Cardiac septum (tissue), 1 donor: ENCODE measurements at places on chromosomes 6 and 20.

GRCh38 chr20:25308671-25309394 is 60.9 kb downstream of the PYGB start:
- DNase-seq: no peak

DNA sequence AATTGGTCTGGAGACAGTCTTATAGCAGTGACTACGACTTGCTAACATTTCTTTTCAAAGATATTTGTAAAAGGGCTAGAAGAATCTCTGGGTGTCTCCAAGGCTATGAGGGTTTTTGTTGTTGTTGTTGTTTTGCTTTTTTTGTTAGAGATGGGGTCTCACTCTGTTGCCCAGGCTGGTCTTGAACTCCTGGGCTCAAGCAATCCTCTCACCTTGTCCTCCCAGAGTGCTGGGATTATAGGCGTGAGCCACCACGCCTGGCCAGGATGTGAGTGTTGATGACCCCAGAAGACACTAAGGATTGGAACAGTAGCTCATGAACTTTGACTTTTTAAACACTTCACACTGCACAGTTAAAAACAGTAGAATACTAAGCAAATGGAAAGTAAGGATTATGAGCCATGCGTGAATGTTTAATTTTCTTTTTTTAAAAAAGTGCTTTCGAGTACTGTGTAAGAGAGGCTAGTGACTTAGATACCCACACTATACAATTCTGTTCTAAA is 76.4 kb downstream of the GCNT2 start:
- no peak for DNase-seq

DNA sequence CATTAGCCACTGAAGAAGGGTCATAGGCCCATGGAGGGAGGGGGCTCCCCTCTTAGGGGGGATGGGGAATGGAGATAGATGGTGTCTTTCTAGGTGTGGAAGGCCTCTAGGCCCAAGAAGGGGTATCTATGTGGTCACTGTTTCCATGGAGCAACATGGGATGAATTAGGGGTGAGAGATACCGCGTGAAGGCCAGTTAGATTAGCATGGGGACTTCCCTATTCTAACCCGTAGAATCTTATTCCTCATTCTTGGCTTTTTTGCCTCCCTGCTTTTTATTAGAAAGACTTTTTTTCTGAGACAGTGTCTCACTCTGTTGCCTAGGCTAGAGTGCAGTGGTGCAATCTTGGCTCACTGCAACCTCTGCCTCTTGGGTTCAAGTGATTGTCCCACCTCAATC is 3.2 kb downstream of the RAB44 start:
- no peak for DNase-seq

- no peak for DNase-seq
Measured at GRCh38 chr20:43188234-43188653, 1.5 kb downstream of the PTPRT start.

GRCh38 chr6:37150314-37150713 is 19.6 kb upstream of the PIM1 start:
- no peak for DNase-seq

GRCh38 chr6:16404456-16404855 is 166.1 kb downstream of the GMPR start:
- no peak for DNase-seq

- no peak for DNase-seq
Measured at GRCh38 chr6:18579869-18580268, 192.7 kb downstream of the RNF144B start.
